ENCODE measurements at places on chromosomes 2 and 18. TPM values are rescaled to one million over a fixed set of nuclear protein-coding genes. Genes with fewer than 3 reads are reported as not detected.

DNA sequence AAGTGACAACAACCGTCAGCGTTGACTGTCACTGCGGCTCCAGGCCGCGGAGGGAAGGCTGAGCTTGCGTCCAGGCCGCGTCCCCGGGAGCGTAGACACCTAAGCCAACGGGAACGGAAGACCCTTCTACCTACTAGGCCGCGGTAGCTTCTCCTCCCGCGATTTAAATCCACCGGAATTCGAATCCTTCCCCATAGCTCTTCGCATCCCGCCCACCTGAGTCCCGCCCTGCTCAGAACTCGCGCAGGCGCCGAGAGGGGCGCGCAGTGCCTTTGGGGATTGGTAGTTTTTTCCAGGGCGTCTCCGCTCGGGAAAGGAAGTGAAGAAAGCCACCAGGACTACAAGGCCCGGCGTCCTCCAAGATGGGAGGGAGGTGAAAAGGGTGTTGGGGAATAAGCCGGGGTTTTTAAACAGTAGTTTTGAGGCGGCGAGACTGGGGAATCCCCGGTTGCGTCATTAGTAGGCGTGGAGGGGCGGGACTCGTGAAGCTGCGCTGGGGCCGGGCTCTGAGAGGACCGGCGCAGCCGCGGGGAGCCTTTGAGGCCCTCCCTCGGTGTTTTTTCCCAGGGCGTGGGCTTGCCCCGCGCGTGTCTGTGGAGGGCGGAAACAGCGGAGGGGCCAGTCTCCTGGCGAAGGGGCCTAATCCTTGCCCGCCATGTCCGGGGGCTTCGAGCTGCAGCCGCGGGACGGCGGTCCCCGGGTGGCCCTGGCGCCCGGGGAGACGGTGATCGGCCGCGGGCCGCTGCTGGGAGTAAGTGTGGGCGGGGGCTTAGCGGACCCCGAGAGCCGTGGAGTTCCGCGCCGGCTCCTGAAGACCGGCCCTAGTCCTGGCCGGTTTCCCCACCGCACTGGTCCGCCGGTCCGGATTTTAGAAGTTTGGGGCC is at the start of the genes APLF and FBXO48:
Gene APLF (plus strand): TSS at position 509 of the 884 bp plus-strand sequence. CDS start 147 bp downstream, at position 656.
Gene FBXO48 (minus strand): TSS at position 218 of the 884 bp plus-strand sequence. CDS start 2,149 bp downstream, outside the sequence.
- DNase-seq = peak; percentile 98

- no peak for DNase-seq
Measured at GRCh38 chr2:222052934-222053367, 245.8 kb downstream of the PAX3 start.

- DNase-seq = no peak
Measured at GRCh38 chr18:75031717-75032317, 177.1 kb downstream of the PTGR3 start.

DNA sequence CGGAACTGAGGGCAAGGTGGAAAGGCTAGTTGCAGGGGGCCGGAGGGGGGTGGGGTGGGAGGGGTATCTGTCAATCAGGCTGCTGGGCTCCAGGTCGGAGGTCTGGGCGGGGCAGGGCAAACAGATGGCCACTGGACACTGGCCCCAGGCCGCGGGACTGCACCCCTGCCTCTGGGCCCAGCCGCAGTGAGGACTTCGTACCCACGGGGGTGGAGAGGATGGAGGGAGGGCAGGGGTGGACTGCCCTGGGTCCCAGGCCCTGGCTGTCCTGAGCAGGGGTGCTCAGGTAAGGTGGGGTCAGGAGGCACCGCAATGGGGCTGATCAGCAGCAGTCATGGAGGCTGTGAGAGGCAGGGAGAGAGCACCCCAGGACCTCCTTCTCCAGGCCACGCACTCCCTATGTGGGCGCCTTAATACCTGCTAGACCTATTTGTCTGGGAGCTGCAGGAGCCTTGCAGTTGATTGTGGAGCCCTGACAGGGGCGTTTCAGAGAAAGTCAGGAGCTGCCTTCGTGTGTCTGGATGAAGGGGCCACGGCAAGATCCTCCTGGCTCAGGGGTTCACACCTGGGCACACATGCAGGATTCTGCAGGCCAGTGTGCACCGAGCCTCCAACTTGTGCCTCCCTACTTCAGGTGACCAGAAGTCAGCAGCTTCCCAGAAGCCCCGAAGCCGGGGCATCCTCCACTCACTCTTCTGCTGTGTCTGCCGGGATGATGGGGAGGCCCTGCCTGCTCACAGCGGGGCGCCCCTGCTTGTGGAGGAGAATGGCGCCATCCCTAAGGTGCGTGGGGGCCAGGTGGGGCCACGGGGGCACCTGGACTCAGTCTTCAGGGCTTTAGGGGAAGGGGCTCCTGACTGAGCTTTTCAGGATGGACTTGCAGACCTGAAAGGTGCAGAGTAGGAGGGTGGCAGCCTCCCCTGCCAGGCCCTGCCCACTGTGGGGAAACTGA is 1.5 kb downstream of the CTDSP1 start:
- DNase-seq = no peak

DNA sequence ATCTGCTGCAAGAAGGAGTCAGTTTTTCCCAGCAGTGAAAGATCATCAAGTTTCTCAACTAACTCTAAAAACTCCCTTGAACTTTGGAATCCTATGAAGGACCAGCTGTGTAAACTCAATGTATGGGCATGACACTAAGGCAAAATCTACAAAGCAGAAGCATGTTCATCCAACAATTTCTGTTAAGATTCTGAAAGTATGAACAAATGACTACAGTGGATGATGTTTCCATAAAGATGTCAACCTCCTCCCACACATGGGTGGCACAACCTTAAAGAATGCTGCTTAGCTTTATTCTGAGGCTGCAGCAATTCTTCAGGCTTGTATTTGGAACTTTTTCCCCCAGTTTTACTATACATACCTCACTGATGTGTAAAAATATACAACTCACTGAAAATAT is 47.2 kb downstream of the WDR33 start:
- DNase-seq = no peak

DNA sequence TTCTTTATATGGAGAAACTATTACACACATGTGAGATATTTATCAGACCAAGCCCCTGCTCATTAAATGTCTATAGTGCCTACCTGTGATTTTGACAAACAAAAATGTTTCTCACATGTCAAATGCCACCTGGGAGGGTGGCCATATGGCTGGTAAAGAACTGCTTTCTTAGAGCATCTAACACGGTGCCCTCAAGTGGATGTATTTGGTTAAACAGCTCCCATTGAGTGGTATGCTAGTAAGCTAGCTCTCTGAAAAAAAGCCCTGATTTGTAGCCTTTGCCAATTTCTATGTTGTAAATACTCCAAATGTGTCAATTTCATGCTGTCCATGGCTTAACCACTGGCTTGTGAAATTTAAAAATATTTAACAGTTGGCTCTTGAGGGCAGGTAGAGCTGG is 94.6 kb downstream of the PMAIP1 start:
- no peak for DNase-seq

GRCh38 chr2:241870081-241870541 is 582 bp downstream of the RTP5 start:
- no peak for DNase-seq

GRCh38 chr2:46874236-46874929 is 41.2 kb downstream of the MCFD2 start:
- DNase-seq = no peak

DNA sequence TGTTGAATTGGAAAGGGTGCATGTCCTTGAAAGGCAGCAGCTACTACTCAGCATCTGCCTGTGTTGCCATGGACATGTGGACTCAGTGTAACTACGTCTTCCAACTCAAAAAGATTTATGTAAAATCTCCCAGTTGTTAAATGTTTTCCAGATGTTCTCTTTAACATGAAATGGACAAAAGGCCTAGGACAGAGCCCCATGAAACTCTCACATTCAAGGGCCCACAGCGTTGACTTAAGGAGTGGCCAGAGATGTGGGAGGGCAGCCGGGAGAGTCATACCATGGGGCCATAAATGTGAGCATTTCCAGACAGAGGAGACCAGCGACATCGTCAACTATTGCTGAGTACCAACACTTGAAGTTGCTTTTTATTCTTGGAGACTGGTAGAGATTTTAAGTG is 9.9 kb downstream of the SLC3A1 start:
- no peak for DNase-seq

GRCh38 chr2:234135750-234136221 is 85.3 kb downstream of the SPP2 start:
- peak; percentile 58 for DNase-seq

DNA sequence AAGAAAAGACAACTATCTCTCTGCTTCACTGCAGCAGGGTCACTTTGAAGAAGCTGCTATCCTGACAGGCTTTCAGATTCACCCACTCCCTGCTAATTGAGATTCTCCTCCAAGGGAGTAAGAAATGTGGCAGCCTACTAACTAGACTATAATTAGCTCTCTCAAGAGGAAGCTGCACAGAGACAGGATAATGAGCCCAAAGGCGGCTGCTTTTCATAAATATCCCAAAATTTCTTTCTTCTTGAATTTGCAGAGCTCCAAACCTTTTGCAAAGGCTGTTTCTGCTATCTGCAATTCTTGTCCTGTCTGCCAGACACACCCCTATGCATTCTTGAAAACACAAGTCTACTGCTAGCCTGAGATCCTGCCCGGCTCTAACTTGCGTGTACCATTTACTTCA is 54.0 kb upstream of the RNU4ATAC start:
- DNase-seq = no peak

- DNase-seq = no peak
Measured at GRCh38 chr2:85326406-85327159, 1.2 kb downstream of the TGOLN2 start.

DNA sequence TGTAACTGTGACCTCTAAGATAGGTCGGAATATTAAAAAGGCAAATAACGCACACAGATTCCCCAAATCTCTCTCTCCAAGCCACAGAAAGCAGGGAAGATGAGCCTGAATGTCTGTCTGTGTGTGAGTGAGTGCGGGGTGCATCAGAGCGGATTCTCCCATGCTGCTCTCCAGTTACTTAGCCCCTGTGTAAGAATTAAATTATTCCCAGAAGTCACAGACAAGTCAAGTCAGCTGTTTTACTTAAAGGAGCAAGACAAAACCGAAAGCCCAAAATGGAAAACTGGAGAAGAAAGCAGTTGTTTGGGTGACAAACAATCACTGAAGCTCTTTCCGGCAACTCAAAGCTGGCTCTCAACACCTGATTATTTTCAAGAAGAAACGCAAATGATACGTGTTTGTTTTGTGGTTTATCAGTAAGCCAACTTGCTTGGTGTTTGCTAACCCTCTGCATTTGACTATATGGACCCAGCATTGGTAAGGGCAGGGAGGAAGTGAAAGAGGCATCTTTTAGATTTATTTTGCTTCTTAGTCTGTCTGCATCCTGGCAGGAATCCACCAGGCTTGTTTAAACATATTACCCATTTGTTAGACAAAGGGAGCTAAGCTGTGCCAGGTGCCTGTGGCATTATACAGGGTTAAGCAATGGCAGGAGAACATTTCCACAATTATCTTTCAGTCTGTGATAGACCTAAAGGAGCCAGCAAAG is 121.5 kb upstream of the CREB1 start:
- peak; percentile 63 for DNase-seq

- DNase-seq = no peak
Measured at GRCh38 chr2:101734505-101735165, 37.1 kb downstream of the MAP4K4 start.

DNA sequence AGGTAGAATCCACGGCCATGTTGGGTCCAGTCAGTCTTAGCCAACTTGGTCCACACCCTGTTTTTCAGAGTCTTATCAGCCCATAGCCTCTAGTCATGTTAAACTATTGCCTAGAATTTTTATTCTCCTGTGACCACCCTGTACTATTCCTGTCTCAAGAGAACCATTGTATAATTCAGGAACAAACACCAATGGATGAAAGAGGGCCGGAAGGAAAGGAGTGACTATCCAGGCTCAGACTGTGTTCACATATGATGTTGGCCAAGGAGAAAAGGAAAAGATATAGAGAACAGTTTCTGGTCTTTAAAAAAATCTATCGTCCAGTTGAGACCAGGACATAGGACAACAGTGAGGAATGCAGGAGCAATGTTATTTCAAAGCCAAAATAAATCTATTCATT is 82.9 kb upstream of the SETBP1 start:
- no peak for DNase-seq

GRCh38 chr2:37500031-37500430 is 155.6 kb downstream of the QPCT start:
- no peak for DNase-seq

DNA sequence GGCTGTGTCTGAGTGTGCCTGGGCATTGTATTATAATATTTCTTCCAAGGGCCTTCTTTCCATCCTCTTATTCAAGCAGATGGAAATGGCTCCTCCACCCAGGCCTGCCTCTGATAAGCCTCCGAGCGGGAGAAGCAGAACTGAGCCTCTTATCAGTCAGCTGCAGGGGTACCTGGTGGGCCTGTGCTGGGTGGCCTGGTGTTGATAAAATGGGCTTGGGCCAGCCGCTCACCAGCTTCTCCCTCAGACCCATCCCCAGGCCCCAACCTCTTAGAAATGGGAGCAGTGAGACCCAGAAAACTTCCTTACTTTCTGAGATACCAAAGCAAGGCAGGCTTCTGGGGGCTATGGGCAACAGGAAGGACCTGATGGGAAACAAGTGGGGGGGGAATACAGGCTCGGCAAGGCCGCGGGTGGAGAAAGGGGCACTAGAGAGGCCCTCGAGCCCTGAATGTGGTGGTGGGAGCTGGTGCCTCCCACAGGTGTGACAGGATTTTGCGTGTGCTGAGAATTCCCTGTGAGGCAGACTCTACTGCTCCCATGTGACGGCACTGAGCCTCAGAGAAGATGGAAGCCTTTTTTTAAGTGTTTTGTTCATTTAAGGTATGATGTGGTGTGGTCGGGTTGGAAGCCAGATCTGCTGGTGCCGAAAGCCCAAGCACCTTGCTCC is 18.3 kb downstream of the GYPC start:
- no peak for DNase-seq

- DNase-seq = no peak
Measured at GRCh38 chr2:205133544-205133943, 548.8 kb upstream of the NRP2 start.

DNA sequence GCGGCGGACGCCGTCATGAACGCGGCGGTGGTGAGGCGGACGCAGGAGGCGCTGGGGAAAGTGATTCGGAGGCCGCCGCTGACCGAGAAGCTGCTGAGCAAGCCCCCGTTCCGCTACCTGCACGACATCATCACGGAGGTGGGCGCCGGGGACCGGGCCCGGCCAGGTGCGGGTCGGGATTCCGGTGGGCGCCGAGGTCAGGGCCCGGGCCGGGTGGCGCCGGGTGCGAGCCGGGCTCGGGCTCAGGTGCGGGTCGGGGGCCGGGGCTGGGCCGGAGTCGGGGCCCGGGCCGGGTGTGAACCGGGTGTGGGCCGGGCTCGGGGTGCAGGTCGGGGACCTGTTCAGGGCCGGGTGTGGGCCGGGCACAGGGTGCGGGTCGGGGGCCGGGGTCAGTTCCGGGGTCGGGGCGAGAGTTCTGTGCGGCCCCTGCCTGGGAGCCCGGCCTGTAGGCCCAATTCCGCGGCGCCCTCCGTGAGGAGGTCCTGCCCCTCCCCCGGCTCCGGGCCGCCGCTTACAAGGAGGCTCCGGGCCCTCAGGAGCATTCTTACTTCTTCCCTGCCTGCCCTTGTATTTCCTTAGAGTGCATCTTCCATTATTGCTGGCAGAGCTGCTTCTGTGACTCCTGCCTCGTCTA is 447 bp downstream of the TRAF3IP1 start:
- no peak for DNase-seq

SCN9A gene
- total RNA-seq = 6.8 TPM

BOLL gene
- total RNA-seq = not detected

SULT1C2 gene
- total RNA-seq = 154 TPM

GALR1 gene
- 0.09 TPM for total RNA-seq

KHK gene
- total RNA-seq = 6.1 TPM

ALPI gene
- total RNA-seq = 1.0 TPM

C1QL2 gene
- total RNA-seq = not detected

REG1B gene
- 8.1 TPM for total RNA-seq

ATOH8 gene
- total RNA-seq = 9.0 TPM

PLGLB1 gene
- 6.3 TPM for total RNA-seq

ZSCAN30 gene
- 17.9 TPM for total RNA-seq

All from mucosa of gallbladder (tissue), 1 donor.